WTC11 (cell line): ENCODE measurements at places on chromosomes 1 and 21. TPM values are rescaled to one million over a fixed set of nuclear protein-coding genes. Genes with fewer than 3 reads are reported as not detected.

DNAJC6 gene
- 6.0 to 9.1 TPM (median 7.6 TPM) in 3 replicates for total RNA-seq

MYBPH gene
- total RNA-seq = not detected in 3 replicates

- H3K4me1 ChIP-seq = peaks cover 12% of the 10 kb centered on the region
- H3K36me3 ChIP-seq = peaks cover 5% of the 10 kb centered on the region
- no peaks in the 10 kb centered on the region for H3K27me3 ChIP-seq
- no peak overlapping the region for H3K4me3 ChIP-seq
- H3K27ac ChIP-seq = no peak overlapping the region
Measured at GRCh38 chr21:39316729-39317128, 3.3 kb upstream of the BRWD1 start.

DNA sequence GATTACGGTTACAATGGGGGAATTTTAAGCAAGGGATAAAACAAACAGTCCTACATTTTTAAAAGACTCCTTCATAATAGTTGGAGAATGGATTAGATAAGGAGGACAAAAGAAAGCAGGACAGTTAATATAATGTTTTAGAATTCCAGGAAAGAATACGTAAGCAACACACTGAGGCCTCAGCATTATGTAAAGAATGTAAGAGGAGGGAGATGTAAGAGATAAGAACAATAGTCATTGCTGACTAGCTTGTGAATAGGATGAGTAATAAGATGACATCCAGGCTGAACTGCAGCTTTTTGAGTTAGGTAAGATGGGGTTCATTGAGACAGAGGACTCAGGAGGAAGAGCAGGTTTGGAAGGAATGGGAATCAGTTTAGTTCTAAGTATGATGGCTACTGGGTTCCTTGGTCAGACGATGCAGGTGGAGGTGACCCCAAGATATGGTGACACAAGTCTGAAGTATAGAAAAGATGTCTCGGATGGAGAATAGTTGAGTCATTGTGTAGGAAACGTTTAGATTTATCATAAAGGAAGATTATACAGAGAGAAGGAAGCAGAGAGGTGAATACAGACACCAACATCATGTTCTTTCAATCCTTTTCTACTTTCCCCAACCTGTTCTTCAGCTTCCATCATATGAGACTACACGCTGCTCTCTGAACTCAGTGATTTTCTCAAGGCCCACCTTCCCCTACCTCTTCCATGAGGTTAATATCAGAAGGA lies 372.8 kb downstream of the PTBP2 start:
- H3K27me3 ChIP-seq = no peaks in the 10 kb centered on the region
- no peak overlapping the region for H3K4me3 ChIP-seq

DNA sequence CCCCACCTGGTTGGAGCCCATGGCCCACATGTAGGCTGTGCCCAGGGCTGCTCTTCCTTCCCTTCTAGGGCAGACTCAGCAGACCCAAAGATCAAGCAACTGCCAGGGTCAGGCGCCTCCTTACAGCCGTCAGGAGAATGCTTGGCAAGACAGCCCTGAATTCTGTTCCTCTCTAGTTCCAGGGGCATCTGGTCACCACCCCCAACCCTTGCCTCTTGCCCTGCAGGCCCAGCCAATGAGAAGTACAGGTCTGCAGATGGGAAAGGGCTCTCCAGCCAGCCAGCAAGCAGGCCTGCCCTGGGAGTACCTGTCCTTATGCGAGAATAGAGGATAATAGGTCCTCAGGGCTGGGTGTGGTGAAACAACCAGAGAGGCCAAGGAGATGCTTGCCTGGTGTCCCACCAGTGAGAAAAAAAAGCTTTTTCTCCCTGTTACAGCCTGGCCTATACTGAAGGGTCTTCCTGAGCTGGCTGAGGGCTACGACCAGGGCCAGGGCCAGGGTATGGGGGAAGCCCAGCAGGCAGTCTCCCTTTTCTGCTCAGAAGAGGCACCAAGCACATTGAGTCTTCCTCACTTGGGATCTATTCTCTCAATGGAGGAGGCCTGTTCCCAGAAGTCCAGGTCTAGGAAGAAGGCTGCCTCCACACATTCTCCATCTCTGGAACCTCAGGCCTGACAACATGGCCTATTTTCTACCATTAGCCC lies 31.4 kb downstream of the NAV1 start:
- peaks cover 7% of the 10 kb centered on the region for H3K4me1 ChIP-seq
- no peaks in the 10 kb centered on the region for H3K36me3 ChIP-seq
- H3K4me3 ChIP-seq = no peak overlapping the region
- H3K27ac ChIP-seq = no peak overlapping the region
- DNase-seq = peak; percentile 5

GRCh38 chr1:168863772-168864171 lies 134.8 kb upstream of the DPT start:
- H3K27me3 ChIP-seq = no peaks in the 10 kb centered on the region
- no peaks in the 10 kb centered on the region for H3K36me3 ChIP-seq
- no peak for DNase-seq
- no peak overlapping the region for H3K27ac ChIP-seq

- no peak for DNase-seq
- no peaks in the 10 kb centered on the region for H3K36me3 ChIP-seq
- no peaks in the 10 kb centered on the region for H3K27me3 ChIP-seq
- H3K4me3 ChIP-seq = no peak overlapping the region
Measured at GRCh38 chr1:8428441-8428840, 110.5 kb downstream of the SLC45A1 start.
